Lung (tissue), 17 donors: ENCODE measurements at places on chromosomes 13 and 19. TPM values are rescaled to one million over a fixed set of nuclear protein-coding genes. Genes with fewer than 3 reads are reported as not detected.

Gene KIRREL2
- total RNA-seq = 1.2 TPM

Gene ZNF491
- total RNA-seq = 2.5 TPM

Gene BRCA2
- 3.7 TPM for total RNA-seq

Gene RAD23A
- total RNA-seq = 79.7 TPM

Gene RFX1
- total RNA-seq = 18.6 TPM

Gene IFT88
- total RNA-seq = 18.2 TPM

Gene ZNF256
- 8.1 TPM for total RNA-seq

Gene GPR183
- total RNA-seq = 38.3 TPM

Gene IFNL1
- total RNA-seq = not detected

Gene LRRC25
- total RNA-seq = 38.0 TPM
